AML-193 (cell line): ENCODE measurements at places on chromosomes 5 and 9.
A peak's percentile ranks its signal among the peaks of the same experiment; 100 is the strongest.

GRCh38 chr5:80346055-80346454 is 26.3 kb downstream of the SPZ1 start:
- peak; percentile 20 for DNase-seq

DNA sequence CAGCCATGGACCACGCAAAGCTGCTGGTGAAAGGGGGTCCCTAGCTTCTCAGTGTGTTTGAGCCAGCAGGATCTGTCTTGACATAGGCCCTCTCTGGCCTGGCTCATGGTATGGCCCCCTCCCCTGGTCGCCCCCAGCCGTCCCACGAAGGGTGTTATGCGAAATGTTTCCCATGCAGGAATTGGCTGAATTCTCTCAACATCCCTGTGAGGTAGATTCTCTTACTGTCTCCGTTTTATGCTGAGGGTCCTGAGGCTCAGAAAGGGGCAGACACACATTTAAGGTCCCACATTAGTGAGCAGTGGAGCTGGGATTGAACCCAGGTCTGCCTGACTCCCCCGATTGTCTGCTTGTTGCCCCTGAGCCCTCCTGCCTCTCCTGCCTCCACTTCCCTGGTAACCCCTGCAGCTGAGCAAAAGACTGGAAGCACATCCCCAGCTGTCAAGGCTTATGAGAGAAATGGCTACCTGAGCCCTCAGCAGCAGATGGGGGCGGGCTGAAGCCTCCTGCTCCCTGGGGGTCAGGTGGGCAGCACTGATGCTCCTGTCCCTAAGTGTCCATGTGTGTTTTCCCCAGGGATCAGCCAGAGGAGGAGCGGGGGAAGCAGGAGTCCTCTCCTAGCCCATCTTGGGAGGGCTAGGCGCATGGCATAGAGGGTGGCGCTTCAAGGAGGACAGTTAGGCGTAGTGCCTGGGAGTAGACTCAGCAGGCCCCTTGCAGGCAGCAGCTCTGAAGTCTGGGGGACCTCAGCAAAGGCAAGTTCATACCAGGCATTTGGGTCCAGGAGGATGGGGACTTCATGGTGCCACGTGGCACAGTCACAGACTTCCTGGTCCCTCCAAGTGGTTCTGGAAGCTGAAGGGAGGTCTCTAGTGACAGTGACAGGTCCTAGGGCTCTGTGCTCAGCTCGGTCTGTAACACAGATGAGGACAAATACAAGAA is 49.0 kb upstream of the GARNL3 start:
- DNase-seq: no peak

GRCh38 chr5:34756781-34757624 is 82.0 kb upstream of the TTC23L start:
- DNase-seq: no peak

GRCh38 chr5:103404483-103404882 is 145.9 kb downstream of the MACIR start:
- no peak for DNase-seq

DNA sequence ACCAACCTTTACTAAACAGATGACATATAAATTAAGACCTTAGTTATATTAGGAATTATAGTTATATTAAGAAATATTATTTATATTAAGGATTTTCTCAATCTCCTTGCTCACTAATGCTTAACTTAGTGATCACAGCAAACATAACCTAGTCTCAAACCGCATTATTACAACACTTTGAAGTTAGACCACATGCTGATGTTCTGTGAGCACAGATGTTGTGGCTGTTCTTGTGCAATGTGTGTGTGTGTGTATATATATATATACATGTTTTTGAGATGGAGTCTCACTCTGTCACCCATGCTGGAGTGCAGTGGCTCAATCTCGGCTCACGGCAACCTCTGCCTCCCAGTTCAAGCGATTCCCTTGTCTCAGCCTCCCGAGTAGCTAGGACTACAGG is 20.5 kb downstream of the ELP1 start:
- DNase-seq: peak; percentile 59

DNA sequence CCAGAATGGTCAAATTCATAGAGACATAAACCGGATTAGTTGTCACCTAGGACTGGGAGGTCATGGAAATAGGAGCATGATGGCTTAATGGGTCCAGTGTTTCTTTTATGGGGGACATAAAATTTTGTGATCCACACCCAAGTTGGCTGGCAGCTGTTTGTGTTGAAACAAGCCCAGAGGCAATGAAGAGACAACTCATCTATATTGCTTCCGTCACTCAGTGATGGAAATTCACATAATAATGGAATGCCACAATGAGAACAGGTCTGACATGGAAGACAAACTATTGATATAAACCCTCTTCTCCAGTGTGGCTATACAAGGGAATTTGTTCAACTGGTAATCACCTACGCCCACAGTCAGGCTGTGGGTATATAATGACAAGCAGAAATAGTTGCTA is 173.2 kb downstream of the GNA14 start:
- DNase-seq: no peak

GRCh38 chr5:35319333-35320002 is 89.2 kb upstream of the PRLR start:
- DNase-seq: peak; percentile 94

DNA sequence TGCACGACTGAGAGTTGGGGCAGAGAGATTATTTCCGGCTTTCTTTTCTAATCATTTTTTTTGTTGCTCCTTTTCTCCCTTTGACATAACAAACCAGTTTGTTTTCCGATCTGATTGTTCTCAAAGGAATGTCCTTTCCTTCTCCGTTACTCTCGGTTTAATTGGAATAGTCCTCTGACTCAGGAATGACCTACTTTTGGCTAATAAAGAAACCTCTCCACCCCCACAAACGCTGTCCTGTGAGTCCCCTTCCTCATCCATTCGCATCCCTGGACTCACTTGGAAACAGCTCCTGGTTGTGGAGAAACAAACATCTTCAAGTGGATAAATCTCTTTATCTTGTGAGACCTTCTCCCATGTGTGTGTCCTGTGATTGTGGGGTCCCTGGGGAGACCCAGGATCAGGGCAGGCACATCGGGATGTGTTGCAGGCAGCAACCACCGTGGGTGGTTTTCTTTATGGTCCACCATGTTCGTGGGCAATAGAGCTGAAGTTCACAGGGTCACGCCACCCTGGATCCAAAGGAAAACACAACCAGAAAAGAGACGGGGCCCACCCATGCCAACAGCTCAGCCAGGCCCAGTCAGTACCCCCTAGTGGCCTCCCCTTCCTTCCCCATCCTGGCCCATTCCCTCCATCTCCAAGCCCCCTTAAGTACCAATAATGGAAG is 45.2 kb upstream of the NEK6 start:
- DNase-seq: no peak

DNA sequence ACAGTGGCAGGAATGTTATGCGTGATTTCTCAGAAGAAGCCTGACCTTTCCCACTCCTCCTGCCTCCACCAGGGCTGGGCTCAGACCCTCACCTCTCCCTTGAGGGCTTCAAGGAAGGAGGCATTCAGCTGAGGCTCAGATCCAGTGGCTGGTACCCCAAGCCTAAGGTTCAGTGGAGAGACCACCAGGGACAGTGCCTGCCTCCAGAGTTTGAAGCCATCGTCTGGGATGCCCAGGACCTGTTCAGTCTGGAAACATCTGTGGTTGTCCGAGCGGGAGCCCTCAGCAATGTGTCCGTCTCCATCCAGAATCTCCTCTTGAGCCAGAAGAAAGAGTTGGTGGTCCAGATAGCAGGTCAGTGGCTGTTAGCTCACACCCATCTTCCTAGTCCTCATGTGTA is 9.9 kb downstream of the BTNL9 start:
- no peak for DNase-seq

- no peak for DNase-seq
Measured at GRCh38 chr5:166505544-166505943, 1785.9 kb upstream of the WWC1 start.

- no peak for DNase-seq
Measured at GRCh38 chr5:54009357-54009756, 301.0 kb downstream of the ARL15 start.

DNA sequence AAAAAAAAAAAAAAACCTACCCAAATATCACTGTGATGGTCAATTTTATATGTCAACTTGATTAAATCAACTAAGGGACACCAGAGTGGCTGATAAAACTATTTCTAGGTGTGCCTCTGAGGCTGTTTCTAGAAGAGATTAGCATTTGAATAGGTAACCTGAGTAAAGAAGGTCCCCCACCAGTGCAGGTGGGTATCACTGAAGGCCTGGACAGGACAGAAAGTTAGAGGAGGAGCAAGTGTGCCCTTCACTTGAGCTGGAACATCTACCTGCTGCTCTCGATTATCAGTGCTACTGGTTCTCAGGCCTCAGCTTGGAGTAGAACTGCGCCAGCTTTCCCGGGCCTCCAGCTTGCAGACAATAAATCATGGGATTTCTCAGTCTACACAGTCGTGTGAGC is 88.7 kb downstream of the TLE1 start:
- no peak for DNase-seq
